ENCODE measurements at places on chromosomes 3 and 15.

GRCh38 chr3:187567021-187567420 lies 103.2 kb downstream of the SST start:
- DNase-seq = no peak

DNA sequence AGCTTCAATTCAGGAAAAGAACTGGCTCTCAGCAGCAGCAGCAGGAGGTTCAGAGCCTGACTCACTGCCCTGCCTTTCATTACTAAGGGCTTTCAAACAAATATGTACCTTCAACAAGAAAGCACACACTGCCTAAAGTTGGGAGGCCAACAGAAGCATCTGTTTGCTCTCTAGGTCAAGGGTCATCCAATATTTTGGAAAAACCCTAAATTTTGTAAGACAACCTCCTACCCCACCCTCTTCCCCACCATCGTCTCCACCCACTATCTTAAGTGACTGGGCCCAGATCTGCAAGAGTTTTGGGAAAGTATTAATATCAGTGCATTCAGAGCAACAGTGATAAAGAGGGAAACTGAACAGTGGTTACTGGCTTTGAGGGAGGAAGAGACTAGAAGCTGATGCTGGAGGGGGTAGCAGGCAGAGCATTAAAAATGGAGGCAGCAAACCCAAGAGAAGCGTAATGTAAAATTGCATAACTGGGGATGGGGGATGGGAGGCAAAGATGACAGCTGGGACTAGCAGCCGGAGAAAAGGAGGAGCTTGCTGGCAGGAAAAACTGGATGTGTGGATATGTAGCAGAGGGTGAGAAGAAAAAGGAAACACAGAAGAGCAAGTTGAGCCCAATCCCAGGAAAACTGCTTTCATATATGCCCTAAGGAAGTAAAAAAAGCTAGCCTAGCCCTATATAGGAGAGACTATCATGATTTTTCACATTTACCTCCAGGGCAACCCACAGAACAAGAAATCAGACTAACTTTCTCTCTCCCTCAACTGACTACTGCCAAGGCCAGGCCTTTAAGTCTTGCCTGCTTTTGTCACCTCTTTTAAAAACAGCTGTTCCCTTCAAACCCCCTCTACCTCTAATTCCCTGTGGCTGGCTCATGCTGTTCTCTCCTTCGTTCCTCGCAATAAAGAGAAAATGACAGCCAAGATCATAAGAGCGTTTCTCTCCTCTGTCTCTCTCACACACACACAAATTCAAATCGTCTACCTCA lies 31.4 kb downstream of the NPTN start:
- no peak for DNase-seq

- no peak for DNase-seq
These were observed 66.1 kb downstream of the RPN1 start for GRCh38 chr3:128584412-128585020.

DNA sequence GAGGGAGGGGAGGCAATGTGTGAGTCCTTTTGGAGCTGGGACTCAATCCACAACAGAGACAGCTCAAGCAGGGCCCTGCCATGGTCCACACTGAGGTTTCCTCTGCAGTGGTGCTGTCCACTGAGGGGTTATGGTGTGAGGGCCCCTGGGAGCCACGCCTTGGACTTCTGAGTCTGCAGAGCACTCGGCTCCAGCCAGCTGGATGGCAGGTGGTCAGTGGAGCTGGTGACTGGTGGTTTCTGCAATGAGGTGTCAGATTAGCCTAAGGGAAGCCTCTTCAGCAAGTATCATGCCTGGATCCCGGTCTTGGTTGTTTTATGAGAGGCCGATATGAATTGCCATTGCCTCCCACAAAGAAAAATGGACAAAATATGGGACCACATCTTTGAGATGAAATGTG lies 21.7 kb downstream of the LSM3 start:
- no peak for DNase-seq

DNA sequence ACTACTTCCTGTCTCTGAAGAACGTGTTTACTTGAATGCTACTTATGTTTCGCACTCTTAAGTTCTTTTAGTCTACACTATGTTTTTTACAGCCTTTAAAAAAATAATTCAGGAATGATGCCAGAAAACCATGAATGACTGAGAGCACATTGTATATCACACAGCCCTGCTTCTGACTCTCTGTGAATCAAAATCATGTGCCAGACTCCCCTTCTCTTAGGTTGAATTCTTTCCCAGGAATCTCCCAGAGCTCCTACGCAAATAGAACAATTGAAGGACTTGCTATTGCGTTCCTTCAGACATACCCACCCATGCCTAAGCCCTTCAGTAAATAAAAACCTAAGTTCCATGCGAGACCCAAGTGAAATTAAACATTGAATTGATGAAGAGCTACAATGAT lies 782.0 kb upstream of the ALCAM start:
- DNase-seq = no peak

GRCh38 chr3:47605652-47606051 lies 27.0 kb upstream of the CSPG5 start:
- no peak for DNase-seq

DNA sequence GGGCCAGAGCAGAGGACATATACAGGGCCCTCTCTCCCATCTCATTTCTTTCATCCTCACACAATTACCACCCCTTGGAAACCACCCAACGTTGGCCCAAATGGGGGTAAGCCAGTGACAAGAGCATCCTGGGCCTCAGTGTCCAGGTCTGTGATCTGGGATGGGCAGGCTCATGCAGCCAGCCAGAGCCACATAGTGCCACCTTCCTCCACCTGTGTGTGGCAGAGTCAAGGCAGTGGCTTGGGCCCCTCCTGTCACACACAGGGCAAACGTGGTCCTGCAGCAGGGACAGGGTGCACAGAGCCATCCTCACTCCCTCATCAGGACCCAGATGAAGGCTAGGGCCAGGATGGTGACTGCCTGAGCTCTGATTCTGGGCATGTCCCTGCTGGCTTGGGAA lies 2.3 kb upstream of the MYL3 start:
- no peak for DNase-seq

- no peak for DNase-seq
These were observed 21.0 kb downstream of the PTH1R start for GRCh38 chr3:46898321-46899150.

DNA sequence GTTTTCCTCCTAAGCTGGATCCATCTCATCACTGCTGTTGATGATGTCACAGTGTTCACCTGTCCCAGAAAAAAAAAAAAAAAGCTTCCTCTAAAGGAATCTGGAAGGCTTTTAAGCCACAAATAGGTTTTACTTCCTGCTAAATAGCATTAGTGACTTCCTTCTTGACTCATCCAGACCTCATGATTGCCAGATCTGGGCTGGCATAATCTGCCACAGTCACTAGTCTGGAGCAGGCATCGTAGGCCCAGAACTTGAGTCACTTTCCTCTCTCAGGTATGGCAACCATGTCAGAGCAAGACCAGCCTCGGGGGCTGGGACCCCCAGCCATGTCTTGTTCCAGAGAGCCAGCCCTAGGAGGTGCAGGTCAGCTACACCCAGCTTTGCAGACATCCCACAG lies 266.5 kb upstream of the CADM2 start:
- DNase-seq = no peak

GRCh38 chr15:59203008-59203407 lies 3.6 kb upstream of the LDHAL6B start:
- DNase-seq = no peak

GRCh38 chr15:90002428-90002844 lies 1.3 kb downstream of the ZNF710 start:
- DNase-seq = no peak

GRCh38 chr3:190435618-190436017 lies 14.1 kb downstream of the TMEM207 start:
- no peak for DNase-seq

DNA sequence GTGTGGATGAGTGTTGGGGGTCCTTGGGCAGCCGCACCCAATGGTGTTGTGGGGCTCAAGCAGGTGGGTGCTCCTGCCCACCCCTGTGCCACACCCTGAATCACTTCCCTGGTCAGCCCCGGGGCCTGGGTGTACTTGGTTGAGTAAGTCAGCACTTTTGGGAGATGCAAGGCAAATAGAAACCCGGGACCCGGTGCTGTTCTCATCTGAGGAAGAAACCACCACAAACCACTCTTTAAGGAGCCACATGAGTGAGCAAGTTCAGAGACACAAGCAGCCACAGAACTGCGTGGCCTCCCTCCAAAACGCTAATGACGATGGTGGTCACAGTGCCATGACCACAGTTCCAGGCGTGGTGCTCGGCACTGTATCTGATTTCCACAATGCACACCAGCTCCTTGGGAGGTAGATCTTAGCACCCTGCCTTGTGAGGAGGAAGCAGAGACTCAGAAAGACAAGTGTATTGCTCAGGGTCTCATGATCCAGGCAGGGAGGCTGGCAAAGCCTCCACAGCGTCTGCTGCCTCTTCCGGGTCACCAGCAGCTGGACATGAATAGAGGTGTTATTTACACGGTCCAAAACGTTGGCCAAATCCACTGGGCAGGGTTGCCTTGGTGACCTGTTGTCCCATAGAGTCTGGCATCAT lies 118.2 kb upstream of the ALDH1A3 start:
- no peak for DNase-seq

- no peak for DNase-seq
These were observed 2.0 kb downstream of the XRN1 start for GRCh38 chr3:142445816-142446254.

DNA sequence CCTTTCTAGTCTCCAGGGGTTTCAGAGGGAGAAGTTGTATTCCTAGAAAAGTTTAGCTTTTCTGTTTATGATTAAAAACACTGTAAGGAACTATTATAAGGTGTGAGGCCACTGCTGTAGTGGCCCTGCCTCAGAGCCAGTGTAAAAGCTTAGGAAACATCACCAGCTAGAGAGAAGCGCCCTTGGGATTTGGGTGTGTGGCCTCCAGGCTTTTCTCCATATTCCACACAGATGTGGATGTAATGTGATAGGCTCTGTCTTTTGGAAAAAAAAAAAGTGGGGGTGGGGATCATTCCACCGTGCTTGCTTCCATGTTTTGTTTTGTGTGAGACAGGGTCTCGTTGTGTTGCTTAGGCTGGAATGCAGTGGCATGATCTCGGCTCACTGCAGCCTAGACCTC lies 13.9 kb downstream of the SEC61A1 start:
- DNase-seq = no peak

- DNase-seq = no peak
These were observed 11.8 kb upstream of the C3orf70 start for GRCh38 chr3:185164428-185165217.

All from CMK (cell line).